Natural killer cell treated with Interleukin-12 subunit alpha and Interleukin-12 subunit beta and Interleukin-15 and Interleukin-18, amount 100 ng/mL, for 72 hours (primary cell): ENCODE measurements at places on chromosomes 12 and 14.

GRCh38 chr14:101695659-101696058, 65.8 kb upstream of the PPP2R5C start:
- no peak overlapping the region for H3K27ac ChIP-seq
- no peak overlapping the region for H3K4me3 ChIP-seq
- H3K36me3 ChIP-seq = peaks cover 25% of the 10 kb centered on the region
- no peaks in the 10 kb centered on the region for H3K4me1 ChIP-seq
- peaks cover 41% of the 10 kb centered on the region for H3K27me3 ChIP-seq
- DNase-seq = no peak

GRCh38 chr12:124679533-124680371, 112.3 kb upstream of the NCOR2 start:
- no peak for DNase-seq
- H3K36me3 ChIP-seq = no peaks in the 10 kb centered on the region
- no peak overlapping the region for H3K27ac ChIP-seq

DNA sequence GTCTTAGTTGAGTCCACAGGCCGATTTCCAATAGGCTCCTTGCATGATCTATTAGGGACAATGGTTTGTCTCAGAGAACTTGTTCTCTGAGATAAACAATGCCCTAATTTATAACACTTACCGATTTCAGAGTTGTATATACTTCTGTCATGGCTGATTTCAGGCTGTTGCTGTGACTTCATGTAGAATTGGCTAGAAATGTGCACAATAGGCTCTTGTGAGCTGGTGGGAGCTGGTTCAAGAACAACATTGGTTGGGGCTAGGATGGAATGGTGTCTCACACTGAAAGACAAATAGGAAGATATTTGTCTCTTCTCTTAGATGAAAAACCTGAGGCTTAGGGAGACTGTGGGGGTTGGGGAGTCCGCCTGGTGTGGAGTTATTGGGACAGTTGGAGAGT, 6.7 kb upstream of the KRT86 start:
- DNase-seq = no peak
- no peak overlapping the region for H3K27ac ChIP-seq
- H3K36me3 ChIP-seq = no peaks in the 10 kb centered on the region

GRCh38 chr14:91230397-91231035, 14.0 kb downstream of the GPR68 start:
- H3K36me3 ChIP-seq = peaks cover 11% of the 10 kb centered on the region
- H3K4me3 ChIP-seq = peak overlapping the region; percentile 94
- peaks cover 73% of the 10 kb centered on the region for H3K4me1 ChIP-seq
- H3K27ac ChIP-seq = peak overlapping the region; percentile 95
- H3K27me3 ChIP-seq = no peaks in the 10 kb centered on the region

GRCh38 chr14:24398653-24399446, at the start of gene NYNRIN:
TSS of gene NYNRIN (plus strand) at chr14:24399003. CDS start at chr14:24399247, 244 bp downstream.
- peaks cover 5% of the 10 kb centered on the region for H3K4me1 ChIP-seq
- DNase-seq = no peak
- H3K36me3 ChIP-seq = no peaks in the 10 kb centered on the region
- no peak within 1 kb of the TSS for H3K27ac ChIP-seq
- H3K4me3 ChIP-seq = peak within 1 kb of the TSS; percentile 43
- H3K27me3 ChIP-seq = peaks cover 21% of the 10 kb centered on the region

- H3K4me1 ChIP-seq = no peaks in the 10 kb centered on the region
- DNase-seq = no peak
- H3K27ac ChIP-seq = no peak overlapping the region
- H3K36me3 ChIP-seq = peaks cover 5% of the 10 kb centered on the region
- H3K4me3 ChIP-seq = no peak overlapping the region
- no peaks in the 10 kb centered on the region for H3K27me3 ChIP-seq
Measured at GRCh38 chr12:87388376-87388775, 640.8 kb downstream of the C12orf50 start.
